ENCODE measurements at places on chromosomes 4 and X.

DNA sequence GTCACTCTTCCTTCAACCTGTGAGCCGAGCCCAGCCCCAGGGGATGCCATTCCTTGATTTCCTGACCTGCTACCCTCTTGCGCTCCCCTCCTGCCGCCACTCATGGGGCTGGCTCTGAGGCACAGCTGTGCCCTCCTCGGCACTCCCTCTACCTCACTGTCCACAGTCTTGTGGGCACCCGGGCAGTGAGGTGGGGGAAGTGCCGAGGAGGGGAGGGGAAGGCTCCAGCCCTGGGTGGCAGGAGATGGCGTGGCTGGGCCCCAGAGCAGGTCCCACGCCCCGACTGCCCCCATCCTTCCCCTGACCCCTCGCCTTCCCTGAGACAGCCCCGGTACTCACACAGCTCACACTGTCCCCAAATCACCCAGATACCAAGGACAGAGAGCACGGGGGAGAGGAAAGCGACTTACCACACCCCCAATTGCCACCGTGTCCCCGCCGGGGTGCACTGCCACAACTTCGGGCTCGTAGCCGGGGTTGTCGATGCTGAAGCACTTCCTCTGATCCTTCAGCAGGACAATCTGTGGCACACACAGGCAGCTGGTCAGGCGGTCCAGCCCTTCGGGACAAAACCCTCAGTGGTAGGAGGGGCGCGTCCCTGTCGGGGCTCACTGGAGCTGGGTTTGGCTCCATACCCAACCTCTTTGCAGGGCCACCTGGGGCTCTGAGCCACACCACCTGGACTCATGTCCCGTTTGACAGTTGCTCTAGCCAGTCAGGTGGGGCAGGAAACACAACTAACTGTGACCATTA is 37.9 kb downstream of the WDR1 start:
- DNase-seq = no peak

- no peak for DNase-seq
Measured at GRCh38 chrX:153434801-153435200, 11.1 kb downstream of the TREX2 start.

DNA sequence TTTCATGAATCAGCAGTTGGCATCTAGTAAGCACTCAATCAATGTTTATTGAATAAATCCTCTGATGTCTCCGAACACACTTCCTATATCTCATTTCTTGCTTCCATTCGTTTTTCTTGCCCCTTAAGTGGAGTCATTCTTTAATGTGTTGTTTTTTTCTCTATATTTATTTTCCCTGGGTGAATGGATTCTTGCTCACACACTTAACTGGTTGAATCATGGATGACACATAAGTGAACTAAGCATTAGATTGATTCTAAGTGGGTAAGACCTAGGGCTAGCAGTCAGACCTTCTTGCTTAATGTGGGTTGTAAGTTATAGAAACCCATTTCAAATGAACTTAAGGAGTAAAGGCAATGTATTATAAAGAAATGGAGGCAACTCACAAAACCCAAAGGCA is 111.1 kb downstream of the RTL3 start:
- DNase-seq = no peak

GRCh38 chr4:81904121-81904520 is 432.4 kb upstream of the RASGEF1B start:
- no peak for DNase-seq

GRCh38 chr4:54709400-54709799 is 51.6 kb downstream of the KIT start:
- DNase-seq = no peak

DNA sequence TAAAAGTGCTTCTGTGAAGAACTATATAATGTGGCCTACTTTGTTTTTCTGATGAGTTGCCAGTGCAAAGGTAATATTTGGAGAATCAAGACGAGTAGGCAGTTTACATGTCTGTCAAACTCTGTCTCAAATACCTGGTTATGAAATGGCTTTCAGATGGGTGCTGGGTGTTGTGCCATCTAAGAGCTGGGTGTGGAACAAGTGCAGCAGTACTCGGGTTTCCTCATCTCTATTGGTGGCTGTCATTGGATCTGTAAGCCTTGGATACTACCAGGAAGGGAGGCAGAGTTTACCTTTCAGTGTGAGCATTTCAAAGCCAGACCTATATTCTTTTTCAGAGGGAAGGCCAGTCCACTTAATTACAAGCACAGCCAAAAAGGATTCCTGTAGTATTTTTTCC is 37.2 kb downstream of the MTM1 start:
- DNase-seq = no peak

GRCh38 chrX:110938977-110939732 is 143.5 kb upstream of the CHRDL1 start:
- DNase-seq = no peak

DNA sequence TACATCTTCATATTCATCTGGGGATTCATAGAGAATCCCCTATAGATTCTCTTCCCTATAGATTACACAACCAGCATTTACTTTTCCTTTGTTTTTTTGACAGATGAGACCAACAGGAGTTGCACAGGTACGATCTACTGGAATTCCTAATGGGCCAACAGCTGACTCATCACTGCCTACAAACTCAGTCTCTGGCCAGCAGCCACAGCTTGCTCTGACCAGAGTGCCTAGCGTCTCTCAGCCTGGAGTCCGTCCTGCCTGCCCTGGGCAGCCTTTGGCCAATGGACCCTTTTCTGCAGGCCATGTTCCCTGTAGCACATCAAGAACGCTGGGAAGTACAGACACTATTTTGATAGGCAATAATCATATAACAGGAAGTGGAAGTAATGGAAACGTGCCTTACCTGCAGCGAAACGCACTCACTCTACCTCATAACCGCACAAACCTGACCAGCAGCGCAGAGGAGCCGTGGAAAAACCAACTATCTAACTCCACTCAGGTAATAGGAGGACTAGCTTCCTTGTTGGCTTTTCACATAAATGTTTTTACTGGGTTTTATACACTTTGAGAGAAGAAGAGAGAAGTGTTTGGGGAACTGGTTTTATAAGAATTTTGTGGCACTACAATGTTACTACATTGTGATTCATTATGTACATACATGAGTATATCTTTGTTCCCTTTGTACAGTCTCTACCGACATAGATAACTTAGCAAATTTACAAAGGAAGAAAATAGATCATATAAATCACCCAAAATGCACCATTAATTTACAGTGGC is 137.2 kb downstream of the DIPK2B start:
- no peak for DNase-seq

GRCh38 chr4:186132577-186133242 is 28.2 kb downstream of the FAM149A start:
- DNase-seq = no peak

GRCh38 chr4:6495296-6495590 is 22.8 kb upstream of the PPP2R2C start:
- DNase-seq = no peak

DNA sequence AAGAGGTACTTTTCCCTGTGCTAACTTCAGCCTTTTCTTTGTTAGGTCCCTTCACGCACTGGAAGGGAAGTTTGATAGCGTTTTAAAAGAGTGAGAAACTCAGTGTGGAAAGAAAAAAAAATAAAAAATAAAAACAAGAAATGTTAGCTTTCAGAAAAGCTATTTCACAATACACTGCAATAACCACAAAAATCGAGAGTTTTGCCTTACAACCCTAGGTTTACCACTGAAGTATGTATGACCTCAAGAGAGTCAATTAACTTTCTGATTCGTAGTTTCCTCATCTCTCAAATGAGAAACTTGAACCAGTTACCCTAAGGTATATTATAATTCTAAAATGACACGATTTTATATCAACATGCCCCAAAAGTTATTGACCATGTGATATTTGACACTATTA is 93.9 kb upstream of the JADE1 start:
- DNase-seq = no peak

- DNase-seq = no peak
Measured at GRCh38 chrX:99795495-99795894, 614.6 kb downstream of the PCDH19 start.

- peak; percentile 74 for DNase-seq
Measured at GRCh38 chr4:139083956-139084803, 68.6 kb downstream of the NOCT start.

- DNase-seq = no peak
Measured at GRCh38 chr4:45741897-45742296, 382.0 kb downstream of the GABRG1 start.

DNA sequence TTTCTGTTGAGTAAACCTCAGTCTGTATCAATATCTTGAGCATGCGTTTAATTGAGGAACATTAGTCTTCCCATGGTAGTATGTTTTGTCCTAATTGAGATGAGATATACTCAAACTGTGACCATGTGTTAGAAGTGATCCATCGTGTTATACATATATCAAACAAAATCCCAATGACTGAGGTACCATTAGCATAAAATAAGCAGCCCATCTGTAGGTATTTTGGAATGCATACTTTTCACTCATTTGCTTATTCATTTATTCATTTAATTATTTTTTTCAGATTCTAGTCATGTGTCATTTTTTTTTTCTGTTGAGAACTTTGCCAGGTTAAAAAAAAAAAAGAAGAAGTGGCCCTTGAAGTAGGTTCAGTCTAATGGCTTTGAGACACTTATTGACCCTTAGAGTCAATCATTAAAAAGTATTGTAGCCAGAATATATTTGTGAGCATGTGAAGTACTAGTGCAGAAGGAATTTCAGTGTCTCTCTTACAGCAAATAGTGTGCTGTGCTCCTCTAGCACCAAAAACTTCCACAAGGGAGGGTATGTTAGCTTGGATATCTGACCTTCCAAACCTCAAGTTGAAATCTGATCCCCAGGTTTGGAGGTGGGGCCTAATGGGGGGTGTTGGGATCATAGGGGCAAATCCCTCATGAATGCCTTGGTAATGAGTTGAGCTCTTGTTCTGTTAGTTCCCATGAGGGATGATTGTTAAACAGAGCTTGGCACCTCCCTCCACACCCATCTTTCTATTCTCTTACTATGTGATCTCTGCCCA is 130.8 kb upstream of the NPY2R start:
- no peak for DNase-seq

- no peak for DNase-seq
Measured at GRCh38 chr4:124028182-124028581, 631.6 kb downstream of the SPRY1 start.

GRCh38 chr4:6884341-6884870 is 25.2 kb upstream of the TBC1D14 start:
- DNase-seq = no peak
